ENCODE measurements at places on chromosomes 5 and 9. TPM values are rescaled to one million over a fixed set of nuclear protein-coding genes. Genes with fewer than 3 reads are reported as not detected.

The PRPF4 gene
- 33.2 TPM for total RNA-seq

The PHF2 gene
- 12.3 TPM for total RNA-seq

The SCGB3A2 gene
- 0.82 TPM for total RNA-seq

The NPR3 gene
- 0.50 TPM for total RNA-seq

- H3K27me3 ChIP-seq, result no peaks in the 10 kb centered on the region
- DNase-seq, result no peak
- no peak overlapping the region for H3K4me3 ChIP-seq
- no peak overlapping the region for H3K27ac ChIP-seq
- H3K36me3 ChIP-seq, result no peaks in the 10 kb centered on the region
Observed at GRCh38 chr9:128293091-128293490, 17.0 kb downstream of the SWI5 start.

DNA sequence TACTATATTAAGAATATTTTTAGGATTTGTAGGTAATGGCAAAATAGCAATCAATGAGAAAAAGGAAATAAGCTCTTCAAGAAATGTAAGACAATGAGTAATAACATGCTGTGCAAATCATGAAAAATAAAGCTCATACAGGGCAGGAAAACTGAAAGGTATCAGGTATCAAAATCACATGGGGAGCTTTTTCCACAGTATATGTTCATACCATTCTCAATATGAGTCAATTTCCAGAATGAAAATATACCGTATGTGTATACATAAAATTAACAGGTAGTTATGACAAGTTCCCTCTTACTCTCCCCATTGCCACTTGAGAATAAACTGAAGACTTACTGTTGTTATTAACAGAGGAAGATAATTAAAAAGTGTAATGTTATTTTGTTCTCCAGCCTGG is 35.9 kb downstream of the EFCAB9 start:
- no peak overlapping the region for H3K27ac ChIP-seq
- no peak overlapping the region for H3K4me3 ChIP-seq
- H3K36me3 ChIP-seq, result peaks cover 15% of the 10 kb centered on the region
- no peaks in the 10 kb centered on the region for H3K4me1 ChIP-seq
- H3K27me3 ChIP-seq, result no peaks in the 10 kb centered on the region

- DNase-seq, result no peak
- no peak overlapping the region for H3K27ac ChIP-seq
Observed at GRCh38 chr9:114263853-114264510, 58.9 kb upstream of the ORM1 start.

- H3K27ac ChIP-seq, result no peak overlapping the region
- no peak for DNase-seq
- H3K27me3 ChIP-seq, result no peaks in the 10 kb centered on the region
- no peak overlapping the region for H3K4me3 ChIP-seq
- no peaks in the 10 kb centered on the region for H3K4me1 ChIP-seq
Observed at GRCh38 chr5:144979516-144980264, 809.0 kb downstream of the KCTD16 start.

DNA sequence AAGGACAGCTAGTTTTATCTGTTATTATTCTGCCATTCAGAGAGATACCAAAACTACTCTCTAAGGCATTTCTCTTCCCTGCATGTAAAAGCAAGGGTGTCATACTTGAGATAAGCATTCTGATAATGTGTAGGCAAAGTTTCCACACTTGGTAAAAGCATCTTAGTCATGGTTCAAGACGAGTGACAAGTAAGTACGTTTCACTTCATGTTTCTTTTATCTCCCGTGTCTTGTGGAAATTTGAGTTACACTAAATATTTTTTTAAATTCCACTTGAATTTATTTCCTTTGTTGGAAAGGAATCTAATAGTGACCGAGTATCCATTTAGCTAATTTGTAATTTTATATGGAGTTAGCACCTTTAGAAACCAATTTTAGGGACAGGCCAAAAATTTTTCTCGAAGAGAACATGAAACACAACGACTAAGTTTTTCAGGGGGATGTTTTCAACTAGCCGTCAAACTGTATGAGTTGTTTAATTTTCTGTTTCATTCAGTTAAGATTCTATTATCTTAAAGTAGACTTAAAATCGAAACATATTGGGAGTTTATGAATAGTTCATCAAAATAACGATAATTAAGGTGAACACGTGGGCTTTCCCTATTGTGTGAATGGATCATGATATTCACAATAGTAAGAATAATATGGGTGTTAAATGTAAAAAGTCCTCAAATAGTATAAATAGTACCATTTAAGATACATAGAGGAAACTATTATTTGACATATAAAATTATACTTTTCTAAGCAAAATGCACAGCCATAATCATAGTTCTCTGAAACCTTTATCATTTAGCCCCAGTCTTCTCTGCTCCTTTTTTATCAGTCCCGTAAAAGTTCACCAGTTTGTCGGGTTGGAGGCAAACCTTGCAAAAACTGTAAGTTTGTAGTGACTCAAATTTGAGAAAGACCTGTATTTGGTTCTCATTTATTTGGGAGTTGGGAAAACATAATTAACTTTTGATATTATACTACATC is 1.6 kb downstream of the RFESD start:
- DNase-seq, result peak; percentile 27
- H3K4me1 ChIP-seq, result peaks cover 6% of the 10 kb centered on the region
- no peak overlapping the region for H3K27ac ChIP-seq
- no peak overlapping the region for H3K4me3 ChIP-seq
- no peaks in the 10 kb centered on the region for H3K36me3 ChIP-seq

GRCh38 chr9:128372784-128373183 is 1.6 kb downstream of the URM1 start:
- no peaks in the 10 kb centered on the region for H3K27me3 ChIP-seq
- no peaks in the 10 kb centered on the region for H3K36me3 ChIP-seq
- no peak overlapping the region for H3K4me3 ChIP-seq
- peaks cover 12% of the 10 kb centered on the region for H3K4me1 ChIP-seq
- DNase-seq, result no peak

- no peaks in the 10 kb centered on the region for H3K27me3 ChIP-seq
- peaks cover 5% of the 10 kb centered on the region for H3K4me1 ChIP-seq
- DNase-seq, result peak; percentile 50
- no peak overlapping the region for H3K4me3 ChIP-seq
Observed at GRCh38 chr5:109529520-109529919, 119.7 kb upstream of the PJA2 start.

GRCh38 chr5:72314571-72315172 is 5.4 kb downstream of the MRPS27 start:
- no peaks in the 10 kb centered on the region for H3K4me1 ChIP-seq
- peak; percentile 78 for DNase-seq
- H3K4me3 ChIP-seq, result no peak overlapping the region
- no peaks in the 10 kb centered on the region for H3K27me3 ChIP-seq

DNA sequence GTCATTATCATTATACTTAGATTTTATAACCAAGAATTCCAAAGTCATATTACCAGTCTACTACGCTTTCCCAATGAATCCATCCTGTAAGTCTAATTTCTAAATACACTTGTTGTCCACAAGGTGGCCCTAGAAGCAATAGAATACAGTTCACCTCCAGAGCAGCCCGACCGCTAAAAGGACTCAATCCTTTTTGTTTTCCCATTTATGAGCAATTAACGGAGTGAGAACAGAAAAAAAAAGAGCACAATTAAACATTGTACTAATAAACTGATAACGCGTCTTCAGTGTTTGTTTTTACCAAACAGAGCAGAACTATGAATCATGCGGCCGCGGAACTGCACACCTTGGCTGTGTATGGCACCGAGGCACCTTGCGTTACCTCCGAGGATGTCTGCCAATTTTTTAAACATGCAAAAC is 160.7 kb upstream of the DAPK1 start:
- H3K27ac ChIP-seq, result no peak overlapping the region
- peaks cover 9% of the 10 kb centered on the region for H3K27me3 ChIP-seq

- H3K27ac ChIP-seq, result no peak overlapping the region
- no peak for DNase-seq
- H3K4me3 ChIP-seq, result no peak overlapping the region
- H3K4me1 ChIP-seq, result peaks cover 6% of the 10 kb centered on the region
Observed at GRCh38 chr9:72486594-72486955, 34.8 kb upstream of the TMC1 start.

DNA sequence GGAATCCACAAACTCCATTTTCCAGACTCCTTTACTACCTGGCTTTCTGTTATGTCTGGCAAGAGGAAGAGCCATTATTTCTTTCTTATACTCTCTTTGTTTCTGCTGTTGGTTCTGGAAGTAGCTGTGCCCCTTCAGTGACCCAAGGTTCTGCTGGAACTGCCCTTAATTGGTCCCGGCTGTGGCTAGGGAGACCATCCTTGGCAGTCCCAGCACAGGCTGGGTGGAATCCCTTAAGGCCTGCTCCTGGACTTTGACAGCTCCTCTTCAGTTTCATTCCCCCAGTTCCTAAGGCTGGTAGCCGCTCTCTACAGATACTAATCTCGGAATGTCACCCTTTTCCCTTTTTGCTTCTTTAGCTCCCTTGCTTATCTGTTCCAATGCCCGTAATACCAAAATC is 81.9 kb upstream of the GLIS3 start:
- no peaks in the 10 kb centered on the region for H3K4me1 ChIP-seq
- DNase-seq, result no peak
- H3K36me3 ChIP-seq, result no peaks in the 10 kb centered on the region
- H3K27ac ChIP-seq, result no peak overlapping the region
- no peak overlapping the region for H3K4me3 ChIP-seq

GRCh38 chr9:128636556-128637530 is 19.8 kb downstream of the DYNC2I2 start:
- peak overlapping the region; percentile 89 for H3K27ac ChIP-seq
- peaks cover 17% of the 10 kb centered on the region for H3K4me1 ChIP-seq
- no peak overlapping the region for H3K4me3 ChIP-seq

DNA sequence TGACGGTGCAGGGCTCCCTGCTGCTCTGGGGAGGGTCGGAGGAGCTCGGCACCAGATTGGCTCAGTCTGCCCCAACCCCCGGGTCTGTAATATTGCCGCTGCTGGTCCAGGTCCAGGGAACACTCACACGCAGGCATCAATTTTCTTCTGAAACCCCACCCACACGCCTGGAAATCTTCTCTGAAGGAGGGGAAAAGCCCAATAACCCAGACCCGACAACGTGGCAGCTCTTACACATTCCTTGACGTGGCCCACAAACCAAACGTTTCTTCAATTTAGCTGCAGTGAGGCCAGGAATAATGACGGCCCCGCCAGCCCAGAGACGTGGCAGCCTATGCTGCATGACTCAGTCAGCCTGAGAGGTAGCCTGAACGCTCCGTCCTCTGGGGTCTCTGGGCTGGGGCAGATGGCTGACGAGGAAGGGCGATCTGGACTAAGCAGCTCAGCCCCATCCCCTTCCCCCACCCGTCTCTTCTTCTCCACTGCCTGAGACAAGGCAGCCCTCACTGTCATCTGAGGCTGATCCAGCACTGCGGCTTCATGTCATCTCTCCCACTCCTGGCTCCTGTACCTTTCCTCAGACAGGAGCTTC is 9.9 kb upstream of the SPARC start:
- peak; percentile 100 for DNase-seq
- no peaks in the 10 kb centered on the region for H3K36me3 ChIP-seq

DNA sequence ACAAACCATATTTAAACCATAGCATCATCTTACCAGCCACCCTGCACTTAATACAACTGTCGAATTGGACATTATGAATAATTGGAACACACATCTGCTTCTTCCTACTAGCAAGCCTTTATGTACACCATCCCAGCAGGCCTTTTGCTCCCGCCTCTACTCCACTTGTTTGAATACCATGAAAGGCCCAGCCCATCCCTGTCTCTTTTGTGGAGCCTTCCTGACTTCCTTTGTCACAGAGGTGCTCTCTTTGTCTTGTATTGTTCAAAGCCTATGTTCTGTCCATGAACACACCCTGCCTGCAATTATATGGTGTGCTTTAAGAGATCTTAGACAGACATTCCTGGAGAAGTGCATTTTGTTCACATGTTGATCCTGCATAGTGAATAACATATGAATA is 465.7 kb downstream of the DIRAS2 start:
- H3K4me1 ChIP-seq, result no peaks in the 10 kb centered on the region
- H3K27ac ChIP-seq, result no peak overlapping the region
- no peaks in the 10 kb centered on the region for H3K36me3 ChIP-seq
- no peak for DNase-seq
- H3K27me3 ChIP-seq, result no peaks in the 10 kb centered on the region
- no peak overlapping the region for H3K4me3 ChIP-seq

- DNase-seq, result no peak
- H3K4me3 ChIP-seq, result no peak overlapping the region
- H3K27ac ChIP-seq, result no peak overlapping the region
Observed at GRCh38 chr9:120999317-120999716, 50.8 kb downstream of the C5 start.

DNA sequence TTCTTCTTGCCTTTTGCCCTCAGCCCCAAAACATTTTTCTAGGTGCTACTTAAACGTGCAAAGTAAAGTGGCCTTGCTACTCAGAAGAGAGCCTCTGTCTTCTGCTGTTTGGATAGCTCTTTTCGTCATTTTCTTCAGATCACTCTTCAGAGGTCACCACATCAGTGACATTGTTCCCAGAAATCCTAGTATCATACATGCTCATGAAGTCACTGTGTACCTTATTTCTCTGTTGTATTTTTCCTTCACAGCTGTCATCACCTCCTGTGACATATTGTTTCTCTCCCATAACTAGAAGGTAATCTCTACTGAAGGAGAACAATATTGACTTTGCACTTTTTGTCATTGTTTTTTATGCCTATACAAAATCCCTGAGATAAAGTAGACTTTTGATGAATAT is 237.0 kb upstream of the CDH18 start:
- no peak overlapping the region for H3K27ac ChIP-seq
- no peaks in the 10 kb centered on the region for H3K4me1 ChIP-seq

DNA sequence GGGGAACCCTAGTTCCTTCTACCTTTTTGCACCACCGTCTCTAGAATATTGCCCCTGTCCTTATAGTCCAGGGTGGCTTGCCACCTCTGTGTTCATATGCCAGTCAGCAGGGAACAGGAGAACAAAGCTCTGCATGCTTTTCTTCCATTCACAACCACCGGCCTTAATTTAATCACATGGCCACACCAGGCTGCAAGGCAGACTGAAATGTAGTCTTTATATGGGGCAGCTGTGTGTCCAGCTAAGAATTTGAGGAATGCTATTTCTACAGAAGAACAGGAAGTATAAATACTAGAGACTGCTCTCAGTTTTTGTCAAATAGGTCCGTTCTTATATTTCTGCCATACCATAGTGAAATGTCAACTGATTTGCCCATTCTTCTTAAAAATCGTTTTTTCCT is 5.8 kb downstream of the C5orf22 start:
- H3K27ac ChIP-seq, result peak overlapping the region; percentile 17
- H3K4me1 ChIP-seq, result peaks cover 16% of the 10 kb centered on the region
- H3K4me3 ChIP-seq, result no peak overlapping the region
- DNase-seq, result no peak

- H3K36me3 ChIP-seq, result no peaks in the 10 kb centered on the region
- no peak overlapping the region for H3K4me3 ChIP-seq
- H3K27me3 ChIP-seq, result peaks cover 7% of the 10 kb centered on the region
- DNase-seq, result no peak
- H3K27ac ChIP-seq, result no peak overlapping the region
Observed at GRCh38 chr9:134885001-134885678, 4.5 kb downstream of the FCN2 start.
